ENCODE measurements at places on chromosomes 16 and 17. TPM values are rescaled to one million over a fixed set of nuclear protein-coding genes. Genes with fewer than 3 reads are reported as not detected.
A peak's percentile ranks its signal among the peaks of the same experiment; 100 is the strongest.

- H3K4me3 ChIP-seq, result no peak overlapping the region
- no peaks in the 10 kb centered on the region for H3K36me3 ChIP-seq
- DNase-seq, result peak; percentile 73
- H3K4me1 ChIP-seq, result peaks cover 29% of the 10 kb centered on the region
- H3K27me3 ChIP-seq, result no peaks in the 10 kb centered on the region
Measured at GRCh38 chr17:72719578-72720493, 372.7 kb downstream of the SLC39A11 start.

DNA sequence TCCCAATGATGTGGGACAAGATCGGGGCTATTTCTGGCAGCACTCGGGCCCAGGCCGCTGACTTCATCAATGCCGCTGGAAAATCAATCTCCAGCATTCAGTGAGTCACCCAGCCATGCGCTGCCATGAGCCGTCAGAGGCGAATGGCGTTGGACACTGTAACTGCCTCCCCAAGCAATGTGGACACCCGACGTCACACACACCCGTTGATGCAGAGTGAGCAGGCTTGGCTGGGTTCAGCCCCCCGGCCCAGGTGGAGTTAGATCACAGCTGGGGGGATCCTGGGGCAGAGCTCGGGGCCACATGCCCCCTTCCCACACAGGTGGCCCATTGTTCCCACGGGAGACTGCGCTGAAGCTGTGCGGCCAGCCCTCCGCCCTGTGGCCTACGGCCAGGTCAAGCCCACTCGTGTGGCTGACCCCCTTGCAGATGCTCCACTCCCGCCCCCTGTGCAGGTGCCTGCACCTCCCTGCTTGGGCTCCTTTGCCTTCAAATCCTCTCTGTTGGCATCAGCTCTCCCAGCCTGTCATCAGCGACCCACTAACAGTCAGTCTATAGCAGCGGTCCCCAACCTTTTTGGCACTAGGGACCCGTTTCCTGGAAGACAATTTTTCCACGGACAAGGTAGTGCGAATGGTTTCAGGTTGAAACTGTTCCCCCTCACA lies 89.9 kb downstream of the TBC1D16 start:
- H3K4me3 ChIP-seq, result no peak overlapping the region
- DNase-seq, result no peak
- peaks cover 86% of the 10 kb centered on the region for H3K36me3 ChIP-seq
- no peaks in the 10 kb centered on the region for H3K27me3 ChIP-seq
- peaks cover 57% of the 10 kb centered on the region for H3K4me1 ChIP-seq
- no peak overlapping the region for H3K27ac ChIP-seq

DNA sequence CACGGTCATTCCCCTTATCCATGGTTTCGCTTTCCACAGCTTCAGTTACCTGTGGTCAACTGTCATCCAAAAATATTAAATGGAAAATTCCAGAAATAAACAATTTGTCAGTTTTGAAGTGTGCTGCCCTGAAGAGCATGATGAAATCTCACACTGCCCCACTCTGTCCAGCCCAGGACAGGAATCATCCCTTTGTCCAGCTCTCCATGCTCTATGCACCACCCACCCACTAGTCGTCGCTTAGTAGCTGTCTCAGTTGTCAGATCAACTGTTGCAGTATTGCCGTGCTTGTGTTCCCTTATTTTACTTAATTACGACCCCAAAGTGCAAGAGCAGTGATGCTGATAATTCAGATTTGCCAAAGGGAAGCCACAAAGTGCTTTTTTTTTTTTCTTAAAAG lies 10.3 kb downstream of the KRT9 start:
- H3K4me1 ChIP-seq, result peaks cover 2% of the 10 kb centered on the region
- no peak overlapping the region for H3K27ac ChIP-seq
- DNase-seq, result no peak
- no peaks in the 10 kb centered on the region for H3K36me3 ChIP-seq
- no peaks in the 10 kb centered on the region for H3K27me3 ChIP-seq
- no peak overlapping the region for H3K4me3 ChIP-seq

DNA sequence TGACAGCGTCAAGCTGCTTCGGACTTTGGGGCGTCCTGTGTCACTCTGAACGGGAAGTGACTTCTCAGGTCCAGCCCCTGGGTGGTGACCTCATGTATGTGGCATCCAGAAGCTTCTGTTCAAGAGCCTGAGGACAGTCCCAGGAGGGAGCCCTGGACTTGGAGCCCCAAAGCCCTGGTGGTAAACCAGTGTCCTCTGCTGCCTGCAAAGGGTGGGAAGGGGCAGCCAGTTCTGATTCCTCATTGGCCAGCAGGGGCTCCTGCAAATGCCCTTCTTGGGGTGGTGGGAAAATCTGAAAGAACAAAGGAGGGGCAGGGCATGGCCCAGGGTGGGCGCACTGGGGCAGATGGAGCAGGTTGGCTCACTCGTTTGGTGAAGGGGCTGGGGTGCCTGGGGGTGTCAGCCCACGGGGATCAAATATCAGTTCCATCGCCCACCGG lies 1.6 kb downstream of the OSGIN1 start:
- peaks cover 3% of the 10 kb centered on the region for H3K36me3 ChIP-seq
- peaks cover 7% of the 10 kb centered on the region for H3K27me3 ChIP-seq
- H3K4me1 ChIP-seq, result peaks cover 22% of the 10 kb centered on the region

GRCh38 chr17:43540821-43541674 lies 5.1 kb downstream of the ETV4 start:
- H3K4me1 ChIP-seq, result peaks cover 50% of the 10 kb centered on the region
- no peak for DNase-seq
- H3K36me3 ChIP-seq, result peaks cover 2% of the 10 kb centered on the region
- peaks cover 27% of the 10 kb centered on the region for H3K27me3 ChIP-seq

GRCh38 chr17:76570457-76570856 lies 15.2 kb downstream of the ST6GALNAC2 start:
- H3K36me3 ChIP-seq, result peaks cover 23% of the 10 kb centered on the region
- H3K27me3 ChIP-seq, result no peaks in the 10 kb centered on the region
- no peak overlapping the region for H3K4me3 ChIP-seq
- H3K27ac ChIP-seq, result peak overlapping the region; percentile 80

GRCh38 chr17:55607731-55608341 lies 96.6 kb upstream of the SMIM36 start:
- no peaks in the 10 kb centered on the region for H3K4me1 ChIP-seq
- H3K27me3 ChIP-seq, result no peaks in the 10 kb centered on the region
- no peak for DNase-seq

- no peaks in the 10 kb centered on the region for H3K36me3 ChIP-seq
- H3K4me1 ChIP-seq, result peaks cover 2% of the 10 kb centered on the region
- no peak overlapping the region for H3K4me3 ChIP-seq
- no peak for DNase-seq
- H3K27ac ChIP-seq, result no peak overlapping the region
- no peaks in the 10 kb centered on the region for H3K27me3 ChIP-seq
Measured at GRCh38 chr16:77700846-77701245, 21.5 kb upstream of the NUDT7 start.

DNA sequence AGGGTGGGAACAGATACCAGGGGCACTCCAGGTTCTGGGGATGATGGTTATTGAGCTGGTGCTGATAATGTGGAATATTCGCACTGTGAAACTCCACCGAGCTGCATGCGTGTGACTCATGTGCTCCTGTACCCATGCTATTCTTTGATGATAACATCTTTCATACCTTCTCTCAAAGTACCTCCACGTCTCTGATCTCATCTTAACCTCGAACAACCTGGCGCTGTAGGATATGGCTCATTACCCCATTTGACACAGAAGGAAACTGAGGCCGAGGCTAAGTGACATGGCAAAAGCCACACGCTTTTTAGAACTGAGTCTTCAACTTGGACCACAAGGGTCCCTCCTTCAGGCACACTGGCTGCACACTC lies 30.2 kb upstream of the MRPS23 start:
- DNase-seq, result no peak
- peak overlapping the region; percentile 94 for H3K27ac ChIP-seq
- peaks cover 67% of the 10 kb centered on the region for H3K36me3 ChIP-seq
- H3K27me3 ChIP-seq, result no peaks in the 10 kb centered on the region
- no peak overlapping the region for H3K4me3 ChIP-seq

GRCh38 chr17:73623247-73623646 lies 21.0 kb downstream of the SDK2 start:
- H3K27me3 ChIP-seq, result no peaks in the 10 kb centered on the region
- H3K36me3 ChIP-seq, result peaks cover 2% of the 10 kb centered on the region
- H3K4me1 ChIP-seq, result peaks cover 38% of the 10 kb centered on the region
- H3K27ac ChIP-seq, result no peak overlapping the region
- no peak overlapping the region for H3K4me3 ChIP-seq
- no peak for DNase-seq

DNA sequence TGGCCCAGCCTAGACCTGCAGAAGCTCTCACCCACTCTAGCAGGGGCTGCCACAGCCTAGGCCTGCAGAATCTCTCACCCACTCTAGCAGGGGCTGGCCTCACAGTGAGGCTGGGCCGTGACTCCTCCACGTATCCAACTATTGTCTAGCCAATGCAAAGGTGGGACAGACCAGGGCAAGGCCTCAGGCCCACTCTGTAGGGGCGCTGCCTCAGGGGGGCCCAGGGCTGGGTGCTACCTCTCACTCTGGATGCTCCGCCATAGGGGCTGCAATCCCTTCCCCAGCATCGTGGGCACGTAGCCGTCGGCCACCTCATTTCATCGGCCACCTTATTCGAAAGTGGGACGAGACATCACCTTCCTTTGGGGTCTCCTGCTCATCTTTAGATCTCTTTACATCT lies 51.7 kb downstream of the RPH3AL start:
- H3K4me1 ChIP-seq, result peaks cover 46% of the 10 kb centered on the region
- H3K4me3 ChIP-seq, result no peak overlapping the region
- no peak overlapping the region for H3K27ac ChIP-seq
- no peak for DNase-seq

- no peaks in the 10 kb centered on the region for H3K27me3 ChIP-seq
- no peak overlapping the region for H3K27ac ChIP-seq
- no peak overlapping the region for H3K4me3 ChIP-seq
- DNase-seq, result no peak
- peaks cover 5% of the 10 kb centered on the region for H3K4me1 ChIP-seq
Measured at GRCh38 chr16:1757714-1758461, 13.5 kb downstream of the NME3 start.

- H3K27ac ChIP-seq, result no peak overlapping the region
- no peaks in the 10 kb centered on the region for H3K27me3 ChIP-seq
- DNase-seq, result no peak
- no peak overlapping the region for H3K4me3 ChIP-seq
- H3K36me3 ChIP-seq, result no peaks in the 10 kb centered on the region
Measured at GRCh38 chr16:54822492-54822891, 108.2 kb upstream of the IRX5 start.

TBC1D3G gene
- not detected for polyA plus RNA-seq

ENPP7 gene
- polyA plus RNA-seq, result 0.08 TPM

NIP7 gene
- 16.6 TPM for polyA plus RNA-seq

RCVRN gene
- 1.3 TPM for polyA plus RNA-seq

OSGIN1 gene
- 0.92 TPM for polyA plus RNA-seq

AATK gene
- polyA plus RNA-seq, result 128 TPM

HIGD1B gene
- polyA plus RNA-seq, result 9.4 TPM

All from spinal cord (tissue), 10 donors.